Endothelial cell (in vitro differentiated cells): ENCODE measurements at places on chromosomes 6 and 20. TPM values are rescaled to one million over a fixed set of nuclear protein-coding genes. Genes with fewer than 3 reads are reported as not detected.

DNA sequence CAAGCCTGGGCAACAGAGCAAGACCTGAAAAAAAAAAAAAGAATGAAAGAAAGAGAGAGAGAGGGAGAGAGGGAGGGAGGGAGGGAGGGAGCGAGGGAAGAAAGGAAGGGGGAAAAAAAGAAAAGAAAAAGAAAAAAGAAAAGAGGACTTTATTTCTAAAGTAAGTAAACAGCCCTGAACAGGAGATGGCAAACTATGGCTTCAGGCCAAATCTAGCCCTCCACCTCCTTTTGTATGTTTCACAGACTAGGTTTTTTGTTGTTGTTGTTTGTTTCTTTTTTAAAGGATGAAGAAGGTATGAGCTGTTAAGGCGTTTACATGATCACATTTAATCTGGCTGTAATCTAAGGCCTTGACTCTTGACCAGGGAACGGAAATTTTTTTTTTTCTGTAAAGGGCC, 711.1 kb upstream of the NRSN1 start:
- no peak for DNase-seq

- DNase-seq, result no peak
Measured at GRCh38 chr6:79307321-79308036, 73.0 kb upstream of the HMGN3 start.

Gene HLA-DQB1
- 22.0 TPM for total RNA-seq

Gene RTEL1
- 20.2 TPM for total RNA-seq

Gene TNNC2
- not detected for total RNA-seq

Gene RBM24
- total RNA-seq, result 19.6 TPM

DNA sequence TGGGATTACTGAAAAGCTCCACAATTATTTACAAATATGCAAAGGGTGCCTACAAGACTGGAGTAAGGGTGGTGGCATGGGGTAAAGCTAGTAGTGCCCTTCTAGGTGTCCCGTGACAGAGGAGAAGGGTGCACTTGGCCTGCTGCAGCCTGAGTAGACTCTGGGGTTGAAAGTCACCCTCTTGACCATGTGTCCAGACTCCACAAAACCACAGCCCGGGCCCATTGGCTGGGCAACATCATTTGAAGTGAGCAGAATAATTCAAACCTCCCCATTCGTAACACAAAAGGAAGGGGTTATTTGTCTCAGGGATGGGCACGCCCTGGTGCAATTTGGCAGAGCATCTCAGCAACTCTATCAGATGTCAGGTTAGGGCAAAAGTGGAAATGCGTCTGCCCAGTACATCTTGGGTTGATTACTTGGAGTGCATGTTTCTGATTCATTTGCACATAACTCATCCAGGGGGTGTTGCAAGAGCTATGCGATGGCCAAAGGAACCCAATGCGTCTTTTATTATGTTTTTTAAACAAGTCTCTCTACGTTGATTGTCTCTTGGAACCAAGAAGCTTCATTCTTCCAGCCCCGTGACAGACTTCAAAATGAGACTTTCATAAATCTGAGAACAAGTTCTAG, 56.7 kb downstream of the ISM1 start:
- no peak for DNase-seq

- DNase-seq, result no peak
Measured at GRCh38 chr20:56859801-56860261, 230.7 kb downstream of the TFAP2C start.

Gene PEX3
- 16.3 TPM for total RNA-seq

GRCh38 chr6:24951811-24952299, 16.1 kb upstream of the RIPOR2 start:
- DNase-seq, result no peak
